ENCODE measurements at places on chromosomes 16 and 17.

DNA sequence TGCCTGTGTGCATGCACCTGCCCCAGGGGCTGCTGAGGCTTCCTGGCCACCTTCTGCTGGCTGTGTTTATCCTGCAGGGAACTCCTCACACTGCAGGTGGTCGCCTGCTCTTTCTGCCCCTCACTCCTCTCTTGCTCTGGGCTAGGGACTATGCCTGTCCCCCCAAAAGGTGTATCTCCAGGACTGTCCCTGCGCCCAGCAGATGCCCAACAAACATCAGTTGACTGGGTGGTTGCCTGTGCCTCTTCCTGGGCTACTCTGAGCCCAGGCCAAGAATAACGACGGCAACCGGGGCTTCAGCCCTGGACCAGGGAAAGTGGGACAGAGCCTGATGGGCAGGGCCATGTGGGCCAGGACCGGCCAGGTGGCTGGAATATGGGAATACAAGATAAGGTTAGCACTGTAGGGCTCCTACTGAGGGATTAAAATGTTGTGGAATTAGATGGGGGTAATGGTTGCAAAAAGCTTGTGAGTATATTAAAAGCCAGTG, 55.4 kb downstream of the VAC14 start:
- no peak for DNase-seq

DNA sequence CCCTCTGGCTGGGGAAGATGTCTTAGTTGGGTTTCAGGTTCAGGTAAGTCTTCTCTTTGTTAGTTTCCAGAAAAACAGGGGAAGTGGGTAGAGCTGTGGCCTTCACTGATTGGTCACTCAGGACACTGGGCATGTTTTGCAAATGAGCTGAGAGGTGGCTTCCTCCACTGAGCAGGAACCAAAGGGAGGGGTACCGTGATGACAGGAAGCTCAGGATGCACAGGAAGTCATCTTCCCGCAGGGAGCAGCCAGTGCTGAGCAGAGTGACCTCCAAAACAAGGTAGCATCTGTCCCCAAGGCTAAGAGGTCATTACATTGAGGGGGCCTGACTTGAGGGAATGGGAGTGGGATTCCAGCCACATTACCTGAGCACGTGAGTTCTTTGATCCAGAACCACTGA, 5.6 kb downstream of the NT5C start:
- DNase-seq = no peak

DNA sequence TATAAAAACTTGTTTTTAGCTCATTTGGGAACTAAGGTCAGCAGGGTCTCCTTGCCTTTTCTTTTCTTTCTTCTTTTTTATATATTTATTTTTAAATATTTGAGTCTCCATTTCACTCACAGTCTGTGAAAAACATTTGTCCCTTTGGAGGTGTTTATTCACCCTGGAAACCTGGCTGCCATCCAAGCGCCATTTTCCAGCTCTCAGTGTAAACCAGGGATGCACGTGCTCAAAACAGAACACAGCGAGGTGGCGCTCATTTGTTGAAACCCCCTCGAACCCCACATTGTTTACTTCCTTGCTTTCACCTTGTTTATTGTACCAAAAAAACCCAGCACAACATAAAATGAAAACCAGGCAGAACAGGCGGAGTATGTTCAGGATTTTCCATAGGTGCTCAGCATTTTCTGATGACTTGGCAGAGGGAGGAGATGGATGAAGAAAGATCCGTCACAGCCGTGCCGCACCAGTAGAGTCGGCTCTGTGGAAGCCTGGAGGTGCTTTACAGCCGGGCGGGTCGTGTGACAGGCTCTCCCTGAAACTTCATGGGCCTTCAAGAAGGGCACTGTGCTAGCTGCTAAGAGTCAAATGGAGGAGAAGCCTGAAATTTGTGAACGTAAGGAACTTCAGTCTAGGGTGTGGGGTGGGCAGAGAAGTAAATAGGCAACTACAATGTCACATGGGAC, 284.4 kb downstream of the FOXL1 start:
- no peak for DNase-seq

DNA sequence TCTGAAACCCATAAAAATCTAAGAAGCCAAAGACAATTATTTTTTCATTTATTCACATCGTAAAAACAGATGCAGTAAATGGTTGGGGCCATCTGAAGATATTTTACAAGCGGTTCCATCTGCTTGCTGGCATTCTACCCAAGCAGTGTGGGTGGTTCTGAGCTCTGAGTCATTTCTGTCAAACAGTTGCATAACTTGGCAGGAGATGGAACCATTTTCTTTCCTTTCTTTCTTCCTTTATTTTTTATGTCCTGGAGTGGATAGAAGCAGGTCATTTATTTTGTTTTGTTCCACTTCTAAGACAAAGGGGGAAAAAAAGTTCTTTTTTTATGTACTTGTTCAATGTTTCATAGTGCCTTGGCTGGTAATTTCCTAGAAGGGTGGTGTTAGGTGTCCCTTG, 1151.9 kb upstream of the GOT2 start:
- DNase-seq = no peak

GRCh38 chr16:69089091-69089910, 16.2 kb upstream of the HAS3 start:
- DNase-seq = no peak

DNA sequence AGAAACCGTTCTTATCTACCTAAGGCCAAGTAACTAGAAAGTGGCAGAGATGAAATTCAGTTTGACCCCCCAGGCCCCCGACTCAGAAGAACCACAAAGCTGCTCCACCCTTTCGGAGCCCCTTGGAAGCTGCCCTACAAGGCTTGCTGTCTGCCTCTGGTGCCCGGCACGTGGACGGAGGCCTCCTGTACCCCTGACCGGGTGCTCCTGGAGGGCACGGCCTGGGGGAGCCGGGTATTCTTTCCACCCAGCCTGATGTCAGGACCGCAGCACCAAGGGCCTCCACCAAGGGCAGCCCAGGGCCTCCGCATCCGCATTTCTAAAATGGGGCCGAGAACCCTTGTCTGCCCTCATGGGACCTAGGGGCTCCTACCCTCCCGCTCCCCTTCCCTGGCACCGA, 15.5 kb upstream of the CRK start:
- DNase-seq = no peak

GRCh38 chr17:44797802-44798201, 32.3 kb downstream of the GJC1 start:
- no peak for DNase-seq

- peak; percentile 54 for DNase-seq
These were observed 192.4 kb upstream of the GSE1 start for GRCh38 chr16:85420501-85421337.

DNA sequence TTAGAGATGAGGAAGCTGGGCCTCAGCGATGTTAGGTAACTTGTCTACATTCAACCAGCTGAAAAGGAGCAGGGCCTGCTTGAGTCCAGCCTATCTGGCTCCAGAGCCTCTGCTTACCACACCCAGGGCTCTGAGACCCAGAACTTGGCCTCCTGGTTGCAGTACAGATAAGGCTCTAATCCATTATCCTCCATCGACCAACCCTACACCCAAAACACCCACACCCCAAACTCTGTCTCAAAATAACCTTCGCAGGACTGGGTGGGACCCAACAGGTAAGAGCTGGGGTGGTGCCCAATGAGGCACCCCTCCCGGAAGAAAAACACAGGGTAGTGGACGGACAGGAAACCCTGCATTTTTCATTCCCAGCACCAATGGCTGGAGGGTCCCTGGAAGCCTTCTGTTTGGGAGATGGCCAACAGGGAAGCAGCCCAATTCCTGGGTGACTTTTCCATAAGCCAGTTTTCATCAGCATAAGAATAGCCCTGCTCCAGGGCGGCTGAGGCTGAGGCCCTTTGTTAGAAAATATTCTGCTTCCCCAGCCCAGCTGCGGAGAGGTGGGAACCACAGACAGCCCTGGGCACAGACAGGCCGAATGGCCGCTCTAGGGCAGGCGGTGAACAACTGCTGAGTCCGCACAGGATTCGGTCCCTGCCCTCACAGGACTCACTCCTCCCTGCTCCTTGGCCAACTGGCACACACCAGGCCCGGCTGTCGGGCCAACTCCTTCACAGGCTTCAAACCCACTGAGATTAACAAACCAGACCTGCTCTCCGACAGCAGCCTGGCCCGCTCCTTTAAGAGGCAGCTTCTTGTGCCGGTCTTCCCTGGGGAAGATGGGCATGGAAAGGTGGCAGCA, 9.8 kb downstream of the SMIM5 start:
- DNase-seq = no peak

DNA sequence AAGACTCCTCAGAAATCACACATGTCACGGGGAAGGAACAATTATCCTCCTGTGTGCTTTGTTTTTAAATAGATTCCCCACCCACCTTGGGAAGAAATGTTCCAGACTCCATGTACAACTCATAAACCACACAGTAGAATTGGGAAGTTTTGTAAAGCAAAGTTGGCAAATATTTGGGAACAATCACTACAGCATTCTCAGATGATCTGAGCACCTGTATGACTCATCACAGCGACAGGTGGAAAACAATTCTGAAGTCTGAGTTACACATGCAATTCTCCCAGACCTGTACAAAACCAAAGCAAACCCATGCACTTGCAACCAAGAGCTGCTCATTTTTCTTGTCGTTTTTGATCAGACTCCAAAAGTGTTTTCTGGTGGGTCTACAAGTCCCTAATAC, 14.4 kb upstream of the MYLK3 start:
- no peak for DNase-seq

GRCh38 chr17:81566461-81567126, 14.4 kb upstream of the FAAP100 start:
- no peak for DNase-seq

- DNase-seq = no peak
These were observed 175.0 kb downstream of the IRF8 start for GRCh38 chr16:86073763-86074493.

DNA sequence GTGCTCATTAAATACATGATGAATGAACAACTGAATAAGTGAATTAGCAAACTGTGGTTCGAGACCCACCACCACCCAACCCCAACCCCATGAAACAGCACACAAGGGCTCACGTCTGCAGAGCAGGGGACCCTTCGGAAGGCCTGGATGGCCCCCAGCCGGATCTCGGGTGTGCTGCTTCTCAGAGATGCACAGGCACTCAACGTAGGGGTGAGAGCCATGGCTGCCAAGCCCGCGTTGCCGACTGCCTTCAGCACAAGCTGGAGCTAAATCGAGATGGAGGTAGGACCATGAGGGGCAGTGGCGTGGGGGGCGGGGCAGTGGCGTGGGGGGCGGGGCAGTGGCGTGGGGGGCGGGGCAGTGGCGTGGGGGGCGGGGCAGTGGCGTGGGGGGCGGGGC, 93.2 kb downstream of the LITAF start:
- DNase-seq = no peak

Data from NCI-H82 (cell line).